Caco-2 (cell line): ENCODE measurements at places on chromosomes 1 and 21. TPM values are rescaled to one million over a fixed set of nuclear protein-coding genes. Genes with fewer than 3 reads are reported as not detected.
A peak's percentile ranks its signal among the peaks of the same experiment; 100 is the strongest.

Gene SLAMF9
- total RNA-seq, result 0.36 TPM in 1 of 2 replicates, not detected in the other

DNA sequence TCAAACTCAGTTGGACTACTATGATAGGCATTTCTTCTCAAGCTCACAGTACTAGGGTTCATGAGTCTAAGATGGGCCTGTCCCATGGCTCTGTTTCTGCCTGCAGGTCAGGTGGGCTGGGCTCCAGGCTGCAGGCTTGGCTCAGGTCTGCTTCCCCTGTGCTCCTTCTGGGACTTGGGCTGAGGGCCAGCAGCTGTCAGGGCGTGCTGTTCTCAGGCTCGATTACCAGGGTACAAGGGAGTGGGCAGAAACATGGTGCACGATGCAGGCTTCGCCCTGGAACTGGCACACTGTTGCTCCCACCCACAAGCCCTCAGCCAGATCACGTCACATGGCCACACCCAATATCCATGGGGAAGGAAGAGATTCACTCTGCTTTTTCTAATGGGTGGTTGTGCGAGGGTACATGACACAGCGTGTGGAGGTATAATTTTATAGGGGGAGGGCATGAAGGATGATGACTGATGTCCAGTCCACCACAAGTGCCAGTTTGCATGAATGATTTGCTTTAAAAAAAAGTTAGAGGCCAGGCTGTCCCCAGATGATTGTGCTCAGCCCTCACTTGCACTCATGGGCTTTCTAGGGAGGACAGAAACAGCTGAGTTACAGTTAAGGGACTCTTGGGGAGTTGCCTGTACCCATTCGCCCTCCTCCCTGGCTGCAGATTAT lies 118.0 kb downstream of the ACTL8 start:
- no peak for DNase-seq
- H3K27ac ChIP-seq, result no peak overlapping the region
- no peak overlapping the region for H3K4me3 ChIP-seq

GRCh38 chr1:182781841-182782586 lies 7.6 kb upstream of the NPL start:
- H3K4me3 ChIP-seq, result no peak overlapping the region
- H3K27me3 ChIP-seq, result no peaks in the 10 kb centered on the region; the same call in 1 of the 2 replicates
- H3K36me3 ChIP-seq, result no peaks in the 10 kb centered on the region
- H3K4me1 ChIP-seq, result no peaks in the 10 kb centered on the region

Gene KRTAP8-1
- not detected in 2 replicates for total RNA-seq

GRCh38 chr21:36579898-36580297 lies 100.0 kb upstream of the CLDN14 start:
- no peak overlapping the region for H3K27ac ChIP-seq
- H3K4me3 ChIP-seq, result no peak overlapping the region
- no peak for DNase-seq
- H3K4me1 ChIP-seq, result no peaks in the 10 kb centered on the region
- no peaks in the 10 kb centered on the region for H3K36me3 ChIP-seq

DNA sequence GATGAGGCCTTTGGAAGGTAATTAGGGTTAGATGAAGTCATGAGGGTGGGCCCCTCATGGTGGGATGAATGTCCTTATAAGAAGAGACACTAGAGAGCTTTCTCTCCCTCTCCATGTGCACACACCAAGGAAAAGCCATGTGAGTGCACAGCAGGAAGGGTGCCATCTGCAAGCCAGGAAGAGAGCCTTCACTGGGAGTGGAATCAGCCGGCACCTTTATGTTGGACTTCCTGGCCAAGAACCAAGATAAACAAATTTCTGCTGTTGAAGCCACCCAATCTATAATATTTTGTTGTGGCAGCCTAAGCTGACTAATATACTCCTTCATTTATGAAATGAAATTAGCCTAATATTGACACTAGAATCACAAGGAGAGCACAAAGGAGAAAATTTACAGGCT lies 38.2 kb upstream of the PKP1 start:
- H3K4me3 ChIP-seq, result no peak overlapping the region
- H3K4me1 ChIP-seq, result no peaks in the 10 kb centered on the region
- no peaks in the 10 kb centered on the region for H3K27me3 ChIP-seq
- no peaks in the 10 kb centered on the region for H3K36me3 ChIP-seq
- H3K27ac ChIP-seq, result no peak overlapping the region

GRCh38 chr1:201842472-201843027 lies 13.6 kb downstream of the IPO9 start:
- DNase-seq, result no peak
- no peak overlapping the region for H3K27ac ChIP-seq
- H3K4me3 ChIP-seq, result no peak overlapping the region
- no peaks in the 10 kb centered on the region; the same call in none of the 2 replicates for H3K4me1 ChIP-seq
- no peaks in the 10 kb centered on the region for H3K27me3 ChIP-seq
- no peaks in the 10 kb centered on the region for H3K36me3 ChIP-seq

DNA sequence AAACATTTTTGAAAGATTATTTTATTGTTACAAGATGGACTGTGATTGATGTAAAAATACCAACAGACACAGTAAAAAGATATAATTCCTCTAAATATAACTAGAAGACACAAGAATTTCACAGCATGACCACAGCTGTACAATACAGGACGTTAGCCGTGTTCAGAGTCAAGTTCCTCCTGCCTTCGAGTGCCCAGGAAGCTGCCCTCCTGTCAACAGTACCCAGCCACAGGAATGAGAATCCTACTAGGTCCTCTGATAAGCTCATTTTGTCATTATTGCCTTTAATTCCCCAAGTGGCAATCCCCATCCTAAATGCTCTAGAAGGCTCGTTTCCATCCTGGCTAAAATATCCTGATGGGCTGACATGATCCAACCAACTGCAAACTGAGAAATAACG lies 16.4 kb upstream of the CAPN2 start:
- no peaks in the 10 kb centered on the region for H3K27me3 ChIP-seq
- no peak for DNase-seq
- H3K4me1 ChIP-seq, result peaks cover 17% of the 10 kb centered on the region
- H3K36me3 ChIP-seq, result no peaks in the 10 kb centered on the region

DNA sequence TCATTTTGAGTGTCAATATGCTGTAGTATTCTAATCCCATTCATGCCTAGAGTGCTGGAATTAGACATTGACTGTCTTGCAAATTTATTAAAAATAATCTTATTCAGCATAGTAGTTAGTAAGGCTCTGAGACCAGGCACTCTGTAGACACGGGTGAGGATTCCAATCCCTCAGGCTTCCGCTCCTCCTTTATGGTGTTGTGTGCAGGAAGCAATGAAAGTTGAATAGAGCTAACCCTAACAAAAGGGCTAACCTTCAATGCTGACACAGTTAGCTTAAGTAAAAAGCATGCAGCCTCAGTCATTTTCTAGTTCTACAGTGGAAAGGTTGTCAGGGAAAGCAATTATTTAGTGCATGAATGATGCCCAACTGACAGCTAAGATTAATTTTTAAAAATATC lies 199.6 kb upstream of the SGIP1 start:
- DNase-seq, result no peak
- no peaks in the 10 kb centered on the region for H3K4me1 ChIP-seq
- no peaks in the 10 kb centered on the region for H3K36me3 ChIP-seq
- no peak overlapping the region for H3K4me3 ChIP-seq

Gene TCP10L
- total RNA-seq, result 0.19 TPM in 1 of 2 replicates, not detected in the other

Gene PFKFB2
- total RNA-seq, result 36.4 and 38.9 TPM in 2 replicates

DNA sequence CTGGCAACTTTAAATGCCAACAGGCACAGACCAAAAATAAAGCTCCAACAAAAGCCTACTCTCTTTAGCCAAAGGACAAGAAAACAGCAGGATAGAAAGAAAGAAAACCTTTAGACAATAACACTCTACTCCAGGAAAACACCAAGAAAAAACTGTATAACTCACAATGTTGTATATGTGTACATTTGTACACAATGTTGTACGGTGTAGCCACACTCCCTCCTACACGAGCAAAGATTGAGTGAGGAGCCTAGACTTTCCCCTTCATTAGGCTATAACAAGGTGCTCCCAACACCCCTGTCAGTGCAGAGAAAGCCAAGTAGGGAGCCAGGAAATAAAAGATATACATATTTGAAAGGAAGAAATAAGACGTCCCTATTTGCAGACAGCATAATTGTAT lies 24.0 kb downstream of the GJA4 start:
- no peaks in the 10 kb centered on the region for H3K4me1 ChIP-seq
- H3K36me3 ChIP-seq, result no peaks in the 10 kb centered on the region
- no peak for DNase-seq
- no peak overlapping the region for H3K27ac ChIP-seq
- no peaks in the 10 kb centered on the region for H3K27me3 ChIP-seq

DNA sequence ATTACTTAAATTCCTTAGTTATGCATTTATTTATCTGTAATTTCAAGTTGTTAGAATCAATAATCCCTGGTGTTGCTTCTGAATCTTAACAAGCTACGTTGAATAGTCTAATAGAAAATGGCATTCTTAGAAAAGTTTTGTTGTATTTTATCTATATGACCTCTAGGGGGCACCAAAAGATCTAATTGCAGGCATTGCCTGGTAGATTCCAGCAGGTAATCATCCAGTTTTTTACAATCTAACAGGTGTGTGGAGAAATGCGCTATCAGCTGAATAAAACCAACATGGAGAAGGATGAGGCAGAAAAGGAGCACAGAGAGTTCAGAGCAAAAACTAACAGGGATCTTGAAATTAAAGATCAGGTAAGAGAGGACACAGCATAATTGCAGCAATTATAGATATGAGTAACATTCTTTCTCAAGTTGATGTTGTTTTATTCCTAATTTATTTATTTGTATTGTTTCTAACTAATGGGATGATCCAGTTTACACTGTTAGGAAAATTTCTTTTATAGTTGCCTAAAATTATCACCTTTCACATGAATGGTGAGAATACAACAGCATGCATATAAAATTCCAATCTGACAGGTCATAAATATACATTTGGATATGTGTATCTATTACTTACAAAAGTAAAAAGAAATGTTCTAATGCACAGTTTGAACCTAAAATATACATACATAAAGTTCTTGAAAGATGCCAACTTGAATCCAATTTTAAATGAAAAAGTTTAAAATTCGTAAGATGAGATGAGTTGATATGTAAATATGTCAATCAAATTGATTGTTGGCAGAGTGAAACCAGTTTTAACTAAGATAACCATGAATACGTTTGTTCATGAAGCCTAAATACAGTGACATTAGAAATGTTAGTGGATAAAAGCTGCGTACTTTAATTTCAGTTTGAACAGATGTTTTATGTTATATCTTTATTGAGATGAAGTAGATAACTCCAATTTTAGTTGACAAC lies 88.4 kb downstream of the SDCCAG8 start:
- H3K4me3 ChIP-seq, result no peak overlapping the region
- H3K27me3 ChIP-seq, result no peaks in the 10 kb centered on the region
- H3K27ac ChIP-seq, result no peak overlapping the region
- DNase-seq, result peak; percentile 45
- no peaks in the 10 kb centered on the region for H3K36me3 ChIP-seq

GRCh38 chr21:33373451-33373850 lies 29.8 kb upstream of the IFNGR2 start:
- H3K27ac ChIP-seq, result no peak overlapping the region
- H3K27me3 ChIP-seq, result no peaks in the 10 kb centered on the region
- peaks cover 6% of the 10 kb centered on the region; the same call in 1 of the 2 replicates for H3K4me1 ChIP-seq

Gene DSCAM
- not detected in 2 replicates for total RNA-seq

GRCh38 chr1:119008483-119009311 lies 20.6 kb upstream of the TBX15 start:
- no peaks in the 10 kb centered on the region for H3K36me3 ChIP-seq
- H3K4me3 ChIP-seq, result no peak overlapping the region
- DNase-seq, result peak; percentile 38
- no peak overlapping the region for H3K27ac ChIP-seq

GRCh38 chr1:166479052-166479631 lies 312.3 kb upstream of the FAM78B start:
- no peak overlapping the region for H3K27ac ChIP-seq
- no peak overlapping the region for H3K4me3 ChIP-seq
- DNase-seq, result peak; percentile 52
- no peaks in the 10 kb centered on the region for H3K4me1 ChIP-seq
- no peaks in the 10 kb centered on the region for H3K36me3 ChIP-seq
- no peaks in the 10 kb centered on the region for H3K27me3 ChIP-seq

DNA sequence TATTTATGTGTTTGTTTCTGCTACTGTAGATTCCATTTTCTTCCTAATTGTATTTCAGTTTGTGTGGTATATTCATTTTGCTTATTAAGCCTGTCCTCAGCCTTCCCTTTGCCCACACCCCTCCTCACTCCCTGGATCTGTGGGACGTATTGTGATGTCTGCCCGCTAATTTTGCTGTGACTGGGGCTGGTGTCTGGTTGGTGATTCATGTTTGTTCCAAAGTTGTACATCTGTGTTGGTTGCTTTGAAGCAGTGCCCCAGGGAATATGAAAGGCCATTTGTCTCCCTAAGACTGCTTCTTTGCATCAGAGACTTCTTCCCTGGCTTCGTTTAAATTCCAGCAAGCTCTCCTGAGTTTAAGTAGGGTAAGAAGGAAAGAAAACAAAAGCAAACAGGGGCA lies 289.5 kb upstream of the SGIP1 start:
- H3K27ac ChIP-seq, result no peak overlapping the region
- H3K4me1 ChIP-seq, result no peaks in the 10 kb centered on the region
- H3K4me3 ChIP-seq, result no peak overlapping the region
- DNase-seq, result no peak

Gene PLEKHA6
- 18.8 and 21.8 TPM in 2 replicates for total RNA-seq

Gene ADAMTS4
- total RNA-seq, result 0.23 and 0.32 TPM in 2 replicates

- H3K36me3 ChIP-seq, result no peaks in the 10 kb centered on the region
- no peak for DNase-seq
- no peak overlapping the region for H3K27ac ChIP-seq
- no peaks in the 10 kb centered on the region for H3K27me3 ChIP-seq
- no peaks in the 10 kb centered on the region for H3K4me1 ChIP-seq
- no peak overlapping the region for H3K4me3 ChIP-seq
Measured at GRCh38 chr1:188941986-188942385, 1535.7 kb downstream of the BRINP3 start.
